Stimulated activated CD8-positive, alpha-beta memory T cell treated with anti-CD3 and anti-CD28 coated beads, Interleukin-2, amount 100 ng/mL, for 1 hour (primary cell): ENCODE measurements at places on chromosomes 2 and 18.

DNA sequence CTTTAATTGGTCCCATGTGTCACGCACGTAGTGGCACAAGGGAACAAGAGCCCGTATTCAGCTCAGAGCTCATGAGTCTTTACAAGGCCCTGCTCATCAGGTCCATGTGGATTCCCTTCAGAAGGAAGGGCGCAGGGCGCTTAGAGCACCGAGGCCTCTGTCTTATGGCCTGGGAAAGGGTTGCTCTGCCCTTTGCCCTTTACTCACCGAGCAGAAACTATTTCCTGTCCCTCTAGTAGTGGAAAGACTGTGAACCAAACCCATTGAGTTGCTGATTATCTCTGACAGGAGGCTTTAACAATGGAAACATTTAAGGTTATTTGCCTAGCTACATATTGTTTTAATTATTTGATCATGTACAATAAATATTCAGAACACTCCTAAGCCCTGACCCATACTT, 102.0 kb upstream of the ACAA2 start:
- no peak for DNase-seq

- DNase-seq, result no peak
Observed at GRCh38 chr2:119821266-119821665, 61.5 kb downstream of the PTPN4 start.

- no peak for DNase-seq
Observed at GRCh38 chr18:73214970-73215369, 347.2 kb upstream of the NETO1 start.

DNA sequence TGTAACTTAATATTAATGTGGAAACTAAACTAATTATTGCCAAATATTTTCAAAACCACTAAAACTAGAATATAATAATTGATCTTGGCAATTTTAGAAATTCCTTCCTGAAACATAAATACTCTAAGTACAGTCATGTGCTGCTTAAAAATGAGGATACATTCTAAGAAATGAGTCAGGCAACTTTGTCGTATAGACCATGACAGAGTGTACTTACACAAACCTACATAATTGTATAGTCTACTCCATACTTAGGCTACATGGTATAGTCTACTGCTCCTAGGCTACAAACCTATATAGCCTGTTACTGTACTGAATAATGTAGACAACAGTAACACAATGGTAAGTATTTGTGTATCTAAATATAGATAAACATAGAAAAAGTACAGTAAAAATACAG, 27.6 kb downstream of the FEZ2 start:
- DNase-seq, result no peak

DNA sequence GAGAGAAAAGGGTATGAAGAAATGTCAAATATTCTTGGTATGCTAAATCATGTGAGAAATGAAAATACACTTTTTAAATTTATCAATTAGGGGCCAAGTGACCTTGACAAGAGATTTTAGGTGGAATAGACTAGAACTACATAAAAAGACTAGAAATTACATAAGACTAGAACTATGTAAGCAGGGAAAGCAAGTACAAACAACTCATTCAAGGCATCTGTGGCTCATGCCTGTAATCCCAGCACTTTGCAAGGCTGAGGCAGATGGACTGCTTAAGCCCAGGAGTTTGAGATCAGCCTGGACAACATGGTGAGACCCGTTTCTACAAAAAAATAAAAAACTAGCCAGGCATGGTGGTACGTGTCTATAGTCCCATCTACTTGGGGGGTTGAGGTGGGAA, 20.3 kb downstream of the SF3B1 start:
- no peak for DNase-seq
